MM.1S (cell line): ENCODE measurements at places on chromosomes 2 and 18.

GRCh38 chr2:121583555-121583954, 52.9 kb downstream of the RNU4ATAC start:
- DNase-seq: no peak

DNA sequence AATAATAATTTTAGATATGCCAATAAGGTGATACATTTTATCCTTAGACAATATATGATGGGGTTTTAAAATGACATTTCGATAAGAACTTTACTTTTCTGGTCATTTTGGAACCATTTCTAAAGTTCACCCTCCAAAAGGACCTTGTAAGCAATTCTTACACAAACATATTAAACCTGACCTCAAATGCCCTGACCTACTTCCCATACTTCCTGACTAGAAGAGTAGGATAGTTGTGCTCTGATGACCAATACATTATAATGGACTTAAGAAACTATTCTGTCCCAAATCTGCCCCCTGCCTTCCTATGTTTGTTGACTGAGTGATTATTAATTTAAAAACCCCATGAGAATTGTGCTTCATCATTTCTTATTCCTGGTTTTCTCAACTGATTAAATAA, 24.6 kb downstream of the GCA start:
- no peak for DNase-seq

- no peak for DNase-seq
Observed at GRCh38 chr2:7028846-7029245, 111.6 kb downstream of the RNF144A start.

GRCh38 chr2:188517549-188518215, 226.0 kb downstream of the GULP1 start:
- no peak for DNase-seq

DNA sequence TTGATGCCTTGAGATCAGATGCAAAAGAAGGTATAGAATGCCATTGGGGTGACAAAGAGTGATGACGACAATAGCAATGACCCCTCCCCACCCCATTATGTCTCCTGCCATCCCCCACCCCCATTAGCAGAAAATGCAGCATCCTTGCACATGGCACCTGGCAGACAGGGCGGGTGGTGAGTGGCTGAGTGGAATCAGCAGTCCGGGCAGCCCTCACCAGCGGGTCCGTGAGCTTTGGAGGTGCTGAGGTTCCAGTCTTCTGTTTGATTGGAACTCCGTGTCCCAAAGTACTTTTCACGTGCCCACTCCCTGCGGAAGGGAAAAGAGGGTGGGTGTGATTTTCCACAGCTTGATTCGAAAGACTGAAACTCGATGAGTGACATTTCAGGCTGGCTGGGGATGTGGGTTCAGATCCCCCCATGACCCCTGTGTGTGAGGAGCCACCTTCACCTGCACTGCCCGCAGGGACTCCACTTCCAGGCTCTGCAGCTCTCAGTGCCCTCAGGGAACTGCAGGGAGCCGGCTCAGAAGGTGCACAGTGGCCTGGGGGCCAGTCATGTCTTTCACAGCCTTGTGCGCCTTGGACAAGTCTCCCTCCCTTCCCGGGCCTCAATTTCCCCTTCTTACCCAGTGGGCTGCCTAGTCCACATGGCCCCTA, 130.9 kb downstream of the GLI2 start:
- no peak for DNase-seq

DNA sequence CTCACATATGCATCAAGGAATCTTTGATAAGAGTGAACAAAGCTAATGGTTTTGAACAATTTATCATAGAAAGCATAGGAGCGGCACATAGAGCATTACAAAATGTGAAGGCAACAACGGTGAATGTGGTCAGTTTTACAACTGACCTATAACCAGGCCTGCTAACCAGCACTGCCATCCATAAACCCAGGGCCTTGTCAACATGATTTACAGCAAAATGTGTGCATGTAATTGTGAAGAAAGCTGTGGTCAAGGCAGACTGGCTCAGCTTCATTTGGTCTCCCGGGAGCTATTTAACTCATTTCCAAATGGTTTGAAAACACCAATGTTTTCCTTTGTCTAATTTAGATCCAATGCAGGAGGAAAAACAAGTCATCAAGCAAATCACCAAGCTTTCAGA, 119.8 kb downstream of the DHRS9 start:
- DNase-seq: no peak

GRCh38 chr18:37251679-37252078, 313.9 kb downstream of the CELF4 start:
- DNase-seq: no peak

DNA sequence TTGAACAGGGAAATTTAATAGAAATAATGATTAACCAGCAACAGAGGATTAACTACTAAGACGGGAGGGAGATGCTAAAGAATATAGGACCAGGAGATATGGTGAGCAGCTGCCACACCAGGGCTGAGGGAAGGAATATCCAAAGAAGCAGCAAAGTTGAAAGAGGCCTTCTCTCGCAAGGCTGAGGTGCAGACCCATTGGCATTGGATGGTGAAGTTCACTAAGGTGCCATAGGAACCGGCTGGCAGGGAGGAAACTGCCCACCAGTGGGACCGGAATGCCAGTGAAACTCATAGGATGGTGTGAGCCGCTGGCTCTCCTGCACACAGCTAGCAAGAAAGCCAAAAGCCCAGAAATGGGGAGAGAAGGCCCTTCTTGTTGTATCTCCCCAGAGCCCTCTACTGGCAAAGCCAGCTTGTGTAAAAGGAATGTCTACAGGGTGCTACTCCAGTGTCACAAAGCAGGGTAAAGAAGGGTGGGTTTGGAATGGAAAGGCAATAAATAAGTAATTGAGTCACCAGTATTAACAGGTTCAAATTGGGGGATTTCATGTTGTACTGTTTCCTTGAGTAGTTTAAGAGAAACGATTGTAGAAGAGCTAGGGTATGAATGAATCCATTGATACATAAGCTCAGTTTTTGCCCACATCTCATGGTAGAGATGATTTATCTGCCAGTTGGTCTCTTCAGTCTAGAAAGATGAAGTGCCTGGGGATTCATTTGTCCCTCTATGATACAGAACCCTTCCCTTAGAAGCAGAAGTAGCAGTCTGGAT, 36.0 kb downstream of the FARP2 start:
- peak; percentile 27 for DNase-seq

- DNase-seq: no peak
Observed at GRCh38 chr2:229407170-229407569, 136.1 kb upstream of the PID1 start.

- no peak for DNase-seq
Observed at GRCh38 chr2:70983506-70984227, 5.2 kb downstream of the ANKRD53 start.

GRCh38 chr18:30775629-30776028, 266.9 kb downstream of the DSC3 start:
- DNase-seq: peak; percentile 43

DNA sequence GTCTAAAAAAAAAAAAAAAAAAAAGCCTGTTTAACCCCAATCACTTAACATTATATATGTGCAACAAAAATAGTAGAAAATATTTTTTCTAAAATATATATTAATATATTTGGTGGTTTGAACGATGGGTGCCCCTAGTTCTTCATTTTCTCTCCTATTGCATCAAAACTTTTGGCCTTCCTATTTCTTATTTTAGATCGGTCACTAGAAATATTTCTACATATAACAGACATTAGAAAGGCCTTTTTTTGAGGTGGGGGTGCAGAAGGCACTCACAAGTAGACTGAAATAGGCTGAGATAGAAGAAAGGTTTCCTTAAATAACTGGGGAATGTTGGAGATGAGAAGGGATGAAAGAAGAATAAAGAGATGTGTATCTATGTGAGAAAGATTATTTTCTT, 49.3 kb upstream of the AP1S3 start:
- DNase-seq: no peak

DNA sequence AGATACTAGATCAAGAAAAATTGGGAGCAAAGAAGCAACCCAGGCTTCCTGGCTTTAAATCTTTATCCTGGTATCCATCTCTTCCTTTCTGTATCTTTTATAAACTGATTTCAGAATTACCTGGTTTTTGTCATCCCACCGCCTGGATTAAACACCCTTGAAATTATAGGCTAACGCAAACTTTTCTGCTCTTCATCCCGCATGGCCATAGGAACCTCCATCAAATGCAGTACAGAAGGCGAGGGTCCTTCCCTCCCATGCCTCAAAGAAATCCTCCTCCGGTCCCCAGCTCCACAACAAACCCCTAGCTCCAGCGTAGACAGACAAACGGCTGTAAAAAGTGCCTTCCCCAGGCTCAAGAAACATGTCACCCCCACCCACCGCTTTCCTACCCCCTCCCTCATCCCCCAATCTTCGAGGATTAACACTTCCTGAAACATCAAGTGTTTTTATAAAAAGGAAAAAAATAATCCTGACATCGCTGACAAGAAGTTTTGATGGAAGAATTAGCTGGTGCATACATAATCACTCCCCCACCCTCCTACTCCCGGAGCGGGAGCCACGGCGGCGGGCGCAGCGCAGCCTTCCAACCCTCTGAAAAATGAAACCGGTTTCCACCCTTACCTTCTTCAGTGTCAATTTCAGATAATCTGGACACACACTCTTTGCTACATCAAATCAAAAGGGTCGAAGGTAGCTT, 7.6 kb downstream of the DLX1 start:
- no peak for DNase-seq

- DNase-seq: no peak
Observed at GRCh38 chr18:55351980-55352714, 235.8 kb downstream of the TCF4 start.

- DNase-seq: no peak
Observed at GRCh38 chr2:12404497-12404896, 312.2 kb upstream of the TRIB2 start.

GRCh38 chr2:181457121-181457740, at the start of gene ITGA4:
Gene ITGA4, plus strand, starts transcription at chr2:181457386. Its CDS starts 269 bp downstream, at chr2:181457655.
- peak; percentile 93 for DNase-seq

- DNase-seq: no peak
Observed at GRCh38 chr2:229267080-229267479, 4.0 kb downstream of the PID1 start.

GRCh38 chr18:5444269-5444668, 99.5 kb downstream of the EPB41L3 start:
- no peak for DNase-seq

DNA sequence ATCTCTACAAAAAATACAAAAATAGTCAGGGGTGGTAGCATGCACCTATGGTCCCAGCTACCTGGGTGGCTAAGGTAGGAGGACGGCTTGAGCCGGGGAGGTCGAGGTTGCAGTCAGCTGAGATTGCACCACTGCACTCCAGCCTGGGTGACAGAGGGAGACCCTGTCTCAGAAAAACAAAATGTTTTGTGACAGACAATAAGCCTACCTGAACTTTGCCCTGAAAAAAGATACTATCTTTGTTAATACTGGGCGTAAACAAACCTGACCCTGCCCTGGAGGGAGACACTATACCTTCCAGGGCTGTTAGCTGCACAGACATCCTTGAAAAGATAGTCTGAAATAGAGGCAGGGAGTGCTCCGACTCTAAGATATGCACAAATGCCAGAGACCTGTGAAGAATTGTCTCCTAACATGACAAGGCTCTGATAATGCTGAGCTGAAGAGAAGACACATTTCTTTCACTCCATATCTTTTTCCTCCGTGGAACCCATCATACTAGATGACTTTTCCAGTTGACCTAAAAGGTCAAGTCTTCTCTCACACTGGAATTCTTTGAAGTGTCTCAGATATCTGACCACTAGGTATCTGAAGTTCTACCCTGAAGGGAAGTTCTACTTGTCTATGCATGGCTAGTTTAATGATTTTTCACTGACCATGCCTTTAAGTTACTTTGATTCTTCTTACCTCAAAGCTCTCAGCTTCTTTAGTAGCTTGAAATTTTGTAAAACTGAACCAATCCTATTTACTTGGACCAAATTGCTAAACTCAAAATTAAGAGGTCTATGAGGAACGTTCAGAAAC, 20.9 kb upstream of the HK2 start:
- no peak for DNase-seq

- DNase-seq: no peak
Observed at GRCh38 chr2:241804326-241805229, 4.4 kb upstream of the NEU4 start.

DNA sequence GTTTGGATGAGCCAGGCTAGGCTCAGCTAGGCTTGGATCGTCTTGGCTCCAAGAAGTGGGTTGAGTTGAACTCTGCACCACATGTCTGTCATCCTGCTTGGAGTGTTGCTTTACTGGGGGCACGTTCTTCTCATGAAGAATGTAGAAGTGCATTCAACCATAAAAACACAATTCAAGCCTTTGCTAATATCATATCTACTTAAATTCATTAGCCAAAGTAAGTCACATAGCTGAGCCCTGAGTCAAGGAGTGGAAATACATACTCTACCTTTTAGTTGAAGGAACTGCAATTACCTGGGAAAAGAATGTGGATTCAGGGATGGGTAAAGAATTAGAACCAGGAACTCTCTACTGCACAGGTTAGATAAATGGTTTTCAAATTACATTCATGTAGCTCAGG, 360.4 kb upstream of the KCNH7 start:
- DNase-seq: no peak

- no peak for DNase-seq
Observed at GRCh38 chr2:46863882-46864281, 51.7 kb downstream of the MCFD2 start.

DNA sequence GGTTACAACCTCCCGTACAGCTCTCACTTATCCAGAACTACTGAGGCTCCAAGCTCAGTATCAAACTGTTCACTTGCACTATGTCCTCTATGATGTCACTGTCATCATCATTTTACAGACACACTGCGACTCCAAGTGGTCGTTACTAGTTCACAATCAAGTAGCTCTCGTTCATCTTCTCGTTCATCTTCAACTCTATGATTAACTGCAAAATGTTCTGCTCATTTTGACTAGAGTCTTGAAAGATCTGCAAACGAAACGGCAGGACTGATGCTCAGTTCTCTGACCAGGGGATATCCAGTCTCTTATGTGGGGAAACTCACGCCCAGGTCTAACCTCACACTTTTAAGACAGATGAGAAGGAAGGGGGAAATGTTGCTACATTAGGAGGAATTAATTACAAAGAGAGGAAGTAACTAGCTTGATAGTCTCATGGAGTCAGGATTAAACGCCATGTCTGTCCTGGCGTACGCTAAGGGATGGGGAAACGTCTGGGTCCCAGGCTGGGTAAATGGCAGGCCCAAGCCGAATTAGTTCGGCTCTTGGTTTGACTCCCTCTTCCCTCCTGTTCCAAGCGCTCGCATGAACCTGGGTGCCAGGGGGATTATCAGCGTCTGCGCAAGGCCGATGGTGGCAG, 794 bp upstream of the CHCHD5 start:
- peak; percentile 48 for DNase-seq
